ENCODE measurements at places on chromosomes 16 and 17. TPM values are rescaled to one million over a fixed set of nuclear protein-coding genes. Genes with fewer than 3 reads are reported as not detected.
A peak's percentile ranks its signal among the peaks of the same experiment; 100 is the strongest.

GRCh38 chr17:29363716-29364115 lies 26.4 kb upstream of the TAOK1 start:
- no peaks in the 10 kb centered on the region for H3K27me3 ChIP-seq
- H3K4me3 ChIP-seq = no peak overlapping the region
- DNase-seq = no peak
- no peak overlapping the region for H3K27ac ChIP-seq

DNA sequence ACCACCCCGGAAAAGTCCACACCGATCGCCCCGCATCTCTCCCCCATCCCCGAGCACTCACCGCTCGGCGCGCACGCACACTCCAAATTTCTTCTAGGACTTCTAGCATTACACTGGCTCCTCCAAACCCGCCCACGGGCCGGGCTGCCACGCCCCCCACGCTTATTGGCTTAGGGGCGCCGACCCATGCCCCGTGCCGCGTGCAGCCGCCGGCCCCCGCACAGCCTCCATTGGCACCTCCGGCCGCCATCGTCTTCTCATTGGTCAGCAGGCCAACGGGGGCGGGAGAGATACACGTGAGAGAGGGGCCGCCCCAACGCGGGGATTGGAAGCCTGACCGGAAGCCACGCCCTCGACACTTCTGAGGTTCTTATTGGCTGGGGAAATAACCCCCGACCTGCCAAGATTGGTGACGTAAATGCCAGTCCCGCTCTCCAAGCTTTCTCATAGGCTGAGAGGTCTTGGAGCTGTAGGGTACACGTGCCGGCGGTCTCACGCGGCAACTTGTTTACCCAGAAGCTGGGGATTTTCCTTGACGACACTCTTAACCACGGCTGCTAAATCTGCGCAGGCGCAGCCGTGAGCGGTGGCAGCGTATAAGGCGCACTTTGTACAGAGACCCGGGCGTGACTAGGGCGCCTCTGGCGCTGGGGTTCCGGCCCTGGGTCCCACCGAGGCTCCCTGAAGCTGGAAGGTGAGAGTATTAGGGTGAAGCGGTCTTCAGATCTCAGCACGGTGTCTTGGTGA lies 4.2 kb upstream of the PER1 start:
- peak overlapping the region; percentile 86 for H3K27ac ChIP-seq
- peak; percentile 98 for DNase-seq
- H3K4me3 ChIP-seq = peak overlapping the region; percentile 63

DNA sequence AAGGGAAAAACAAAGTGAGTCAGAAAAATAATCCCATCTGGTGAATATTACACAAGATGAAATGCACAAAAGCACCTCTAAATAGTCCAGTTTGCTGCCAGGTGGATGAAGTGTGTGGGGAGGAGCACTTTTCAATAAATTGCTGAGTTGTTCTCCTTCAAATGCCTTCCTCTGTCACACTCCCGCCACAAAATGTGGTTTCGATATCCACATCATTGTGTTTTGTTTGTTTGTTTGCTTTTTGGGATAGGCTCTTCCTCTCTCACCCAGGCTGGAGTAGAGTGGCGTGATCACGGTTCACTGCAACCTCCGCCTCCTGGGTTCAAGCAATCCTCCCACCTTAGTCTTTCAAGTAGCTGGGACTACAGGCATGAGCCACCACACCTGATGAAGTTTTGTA lies 24.6 kb upstream of the SHISA9 start:
- no peak for DNase-seq
- H3K27me3 ChIP-seq = no peaks in the 10 kb centered on the region
- H3K36me3 ChIP-seq = no peaks in the 10 kb centered on the region
- H3K4me1 ChIP-seq = no peaks in the 10 kb centered on the region
- H3K27ac ChIP-seq = no peak overlapping the region

The CKLF gene
- total RNA-seq = 120 TPM

- H3K27ac ChIP-seq = no peak overlapping the region
- no peak overlapping the region for H3K4me3 ChIP-seq
- peaks cover 82% of the 10 kb centered on the region for H3K27me3 ChIP-seq
- H3K4me1 ChIP-seq = no peaks in the 10 kb centered on the region
- no peaks in the 10 kb centered on the region for H3K36me3 ChIP-seq
Observed at GRCh38 chr16:1099189-1100083, 3.4 kb upstream of the C1QTNF8 start.

- H3K36me3 ChIP-seq = no peaks in the 10 kb centered on the region
- peaks cover 4% of the 10 kb centered on the region for H3K27me3 ChIP-seq
- H3K4me3 ChIP-seq = no peak overlapping the region
Observed at GRCh38 chr16:73179705-73180331, 131.9 kb upstream of the ZFHX3 start.

- H3K4me1 ChIP-seq = peaks cover 23% of the 10 kb centered on the region
- H3K36me3 ChIP-seq = no peaks in the 10 kb centered on the region
- H3K27me3 ChIP-seq = no peaks in the 10 kb centered on the region
- no peak overlapping the region for H3K27ac ChIP-seq
Observed at GRCh38 chr17:47279062-47279801, 25.6 kb downstream of the ITGB3 start.

DNA sequence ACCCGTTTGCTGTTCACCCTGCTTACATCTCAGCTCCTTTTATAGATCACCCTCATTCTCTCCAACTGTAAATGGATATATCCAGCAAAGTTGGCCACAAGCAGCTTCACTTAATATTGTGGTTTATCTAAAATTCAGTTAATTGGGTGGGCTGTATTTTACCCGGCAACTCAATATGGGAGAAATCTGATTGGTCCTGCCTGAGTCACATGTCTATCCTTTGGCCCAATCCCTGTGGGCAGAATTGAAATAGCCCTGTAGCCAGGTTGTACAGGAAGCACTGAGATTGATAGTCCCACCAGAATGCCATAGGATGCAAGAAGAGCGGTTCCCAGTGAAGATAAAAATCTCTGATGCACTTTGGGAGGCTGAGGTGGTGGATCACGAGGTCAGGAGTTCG lies 73.2 kb downstream of the AIPL1 start:
- H3K4me1 ChIP-seq = no peaks in the 10 kb centered on the region
- no peaks in the 10 kb centered on the region for H3K36me3 ChIP-seq
- DNase-seq = no peak
- no peak overlapping the region for H3K4me3 ChIP-seq
- H3K27ac ChIP-seq = no peak overlapping the region

DNA sequence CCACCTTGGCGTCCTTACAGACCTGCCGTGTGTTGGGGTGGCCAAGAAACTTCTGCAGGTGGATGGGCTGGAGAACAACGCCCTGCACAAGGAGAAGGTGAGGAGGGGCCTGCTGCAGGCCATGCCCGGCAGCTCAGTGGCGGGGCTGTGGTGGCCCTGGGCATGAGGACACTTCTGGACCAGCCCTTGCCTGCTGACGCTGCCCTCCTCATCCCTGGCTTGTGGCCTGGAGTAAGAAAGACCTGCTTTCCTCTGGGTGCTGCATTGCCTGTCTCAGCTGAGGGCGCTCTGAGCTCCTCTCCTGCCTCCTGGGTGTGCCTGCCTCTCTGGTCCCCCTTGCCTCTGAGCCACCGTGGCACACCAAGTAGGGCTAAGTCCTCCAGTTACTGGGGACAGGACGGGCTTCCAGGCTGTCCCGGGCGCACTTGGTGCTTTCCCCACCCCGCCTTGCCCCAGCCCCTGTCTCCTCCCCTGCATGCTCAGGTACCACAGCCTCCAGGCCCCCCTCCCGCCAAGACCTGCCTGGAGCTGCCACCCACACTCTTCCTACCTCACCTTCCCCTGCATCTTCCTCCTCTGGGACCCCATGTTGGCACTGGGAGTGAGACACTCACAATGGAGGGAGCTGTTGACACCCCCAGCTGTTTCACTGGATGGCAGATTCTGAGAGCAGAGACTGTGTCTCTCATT lies 8.7 kb downstream of the ENDOV start:
- no peaks in the 10 kb centered on the region for H3K27me3 ChIP-seq
- H3K36me3 ChIP-seq = peaks cover 1% of the 10 kb centered on the region
- no peaks in the 10 kb centered on the region for H3K4me1 ChIP-seq
- H3K4me3 ChIP-seq = no peak overlapping the region

- no peaks in the 10 kb centered on the region for H3K27me3 ChIP-seq
- no peak overlapping the region for H3K27ac ChIP-seq
- no peak for DNase-seq
- no peak overlapping the region for H3K4me3 ChIP-seq
- H3K4me1 ChIP-seq = peaks cover 13% of the 10 kb centered on the region
- peaks cover 49% of the 10 kb centered on the region for H3K36me3 ChIP-seq
Observed at GRCh38 chr17:75832164-75832651, 12.0 kb downstream of the UNC13D start.

The RAB37 gene
- total RNA-seq = 1.1 TPM

The TPPP3 gene
- 0.20 TPM for total RNA-seq

The KRT15 gene
- 0.46 TPM for total RNA-seq

DNA sequence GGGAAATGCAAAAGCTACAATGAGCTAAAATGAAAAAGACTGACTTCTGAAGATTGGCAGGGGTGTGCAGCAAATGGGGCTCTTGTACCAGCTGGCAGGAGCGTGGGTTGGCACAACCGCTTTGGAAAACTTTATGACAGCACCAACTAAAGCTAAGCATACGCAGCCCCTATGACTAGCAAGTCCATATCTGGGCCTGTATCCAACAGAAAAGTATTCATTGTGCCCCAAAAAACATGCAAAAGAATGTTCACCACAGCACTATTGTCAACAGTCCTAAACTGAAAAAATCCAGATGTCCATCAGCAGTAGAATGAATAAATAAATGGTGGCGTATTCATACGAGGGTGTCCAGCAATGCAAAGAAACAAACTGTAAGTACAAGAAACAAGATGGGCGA lies 22.6 kb upstream of the ITGA3 start:
- no peak for DNase-seq
- H3K36me3 ChIP-seq = no peaks in the 10 kb centered on the region
- peaks cover 9% of the 10 kb centered on the region for H3K27me3 ChIP-seq
- no peak overlapping the region for H3K4me3 ChIP-seq
- H3K4me1 ChIP-seq = peaks cover 34% of the 10 kb centered on the region

GRCh38 chr16:24538756-24539294 lies 541 bp upstream of the RBBP6 start:
- peaks cover 74% of the 10 kb centered on the region for H3K4me1 ChIP-seq
- H3K36me3 ChIP-seq = no peaks in the 10 kb centered on the region
- DNase-seq = peak; percentile 85
- H3K27me3 ChIP-seq = no peaks in the 10 kb centered on the region

Data from HepG2 (cell line).